ENCODE measurements at places on chromosomes 6 and 20. TPM values are rescaled to one million over a fixed set of nuclear protein-coding genes. Genes with fewer than 3 reads are reported as not detected.

Gene CCN6
- total RNA-seq, result not detected

Gene GNAS-AS1
- total RNA-seq, result not detected

Gene VSX1
- 0.93 TPM for total RNA-seq

Gene TRIM15
- total RNA-seq, result 0.03 TPM

Gene ARFRP1
- total RNA-seq, result 43.0 TPM

Gene SLC22A16
- total RNA-seq, result not detected

Gene DDX43
- not detected for total RNA-seq

Gene TRIM10
- not detected for total RNA-seq

Gene SEL1L2
- total RNA-seq, result not detected

Gene HLA-DRB1
- not detected for total RNA-seq

Gene TAAR1
- total RNA-seq, result not detected

Gene PKIG
- 34.7 TPM for total RNA-seq

Gene BACH2
- 1.2 TPM for total RNA-seq

Gene ABHD16B
- not detected for total RNA-seq

Gene KHDC1L
- total RNA-seq, result 0.26 TPM

Gene CST2
- 1.1 TPM for total RNA-seq

Gene LBP
- 1.4 TPM for total RNA-seq

Gene TXLNB
- total RNA-seq, result not detected

Data from A549 treated with AZD2906 at 1 μM for 4 hours (cell line).